ENCODE measurements at places on chromosomes 13 and 19.

DNA sequence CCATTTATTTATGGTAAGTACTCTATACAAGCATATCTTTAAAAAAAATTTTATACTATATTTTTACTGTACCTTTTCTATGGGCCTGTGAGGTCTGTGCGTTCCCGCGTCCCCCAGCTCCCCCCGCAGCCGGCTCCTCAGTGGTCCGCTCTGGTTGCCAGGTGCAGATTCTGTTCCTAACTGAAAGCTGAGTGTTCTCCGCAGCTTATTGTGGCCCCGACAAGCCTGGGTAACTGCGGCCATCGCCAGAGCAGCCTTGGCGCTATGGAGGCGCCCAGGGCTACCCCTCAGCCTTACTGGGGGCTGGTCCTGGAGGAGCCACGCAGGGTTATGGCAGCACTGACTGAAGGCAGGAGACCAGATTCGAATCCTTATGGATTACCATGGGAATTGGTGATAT is 896.8 kb downstream of the PCDH17 start:
- no peak for DNase-seq

DNA sequence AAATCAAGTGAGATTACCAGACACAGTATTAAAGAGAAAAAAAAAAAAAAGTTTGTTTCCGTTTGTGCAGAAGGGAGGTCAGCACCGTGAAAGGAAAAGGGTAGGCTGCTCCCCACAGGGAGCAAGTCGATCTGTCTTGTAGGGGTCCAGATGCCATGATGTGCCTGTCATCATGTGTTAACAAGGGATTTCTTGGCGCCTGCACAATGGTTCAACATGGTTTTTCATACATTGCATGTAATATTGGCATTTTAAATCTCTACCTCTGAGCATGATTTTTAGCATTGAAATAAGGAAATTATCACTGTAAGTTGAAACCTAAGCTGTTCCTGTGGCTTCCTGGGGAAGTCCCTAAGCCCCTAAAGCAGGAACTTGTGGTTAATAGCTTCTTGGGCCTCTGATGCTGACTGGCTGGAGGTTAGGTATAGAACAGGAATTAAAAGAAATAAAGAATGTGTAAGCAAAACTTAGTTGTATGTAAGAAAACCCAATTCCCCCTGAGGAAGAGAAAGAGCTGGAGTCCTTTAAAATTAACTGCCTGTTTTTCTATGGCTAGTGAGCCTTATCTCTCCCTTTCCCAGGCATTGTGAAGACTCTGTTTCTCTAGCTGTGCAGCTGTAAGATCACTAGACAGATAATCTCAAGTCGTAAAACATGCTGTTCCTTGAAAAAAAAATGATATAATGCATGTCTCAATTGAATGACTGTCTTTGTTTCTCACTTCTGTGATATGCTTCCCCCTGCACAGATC is 7.4 kb upstream of the FCGBP start:
- DNase-seq = no peak

- no peak for DNase-seq
Measured at GRCh38 chr13:113419531-113420193, 33.6 kb downstream of the ADPRHL1 start.

DNA sequence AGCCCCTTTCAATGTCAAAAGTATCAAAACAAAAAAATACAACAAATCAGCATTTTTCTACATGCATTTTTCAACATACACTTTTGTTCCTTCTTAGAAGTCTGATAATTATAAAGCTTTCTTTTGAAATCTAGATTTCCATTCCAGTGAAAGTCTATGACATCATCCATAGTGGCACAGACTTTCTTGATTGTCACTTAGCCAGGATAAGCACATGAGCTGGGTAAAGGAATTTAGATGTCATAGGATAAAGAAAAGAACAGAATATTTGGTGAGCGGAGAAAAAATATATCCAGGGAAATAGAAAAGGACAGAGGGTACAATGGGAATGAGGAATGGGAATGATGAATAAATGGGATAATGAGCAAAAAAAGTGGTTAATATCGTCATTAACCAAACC is 15.1 kb upstream of the TRPC4 start:
- DNase-seq = no peak

DNA sequence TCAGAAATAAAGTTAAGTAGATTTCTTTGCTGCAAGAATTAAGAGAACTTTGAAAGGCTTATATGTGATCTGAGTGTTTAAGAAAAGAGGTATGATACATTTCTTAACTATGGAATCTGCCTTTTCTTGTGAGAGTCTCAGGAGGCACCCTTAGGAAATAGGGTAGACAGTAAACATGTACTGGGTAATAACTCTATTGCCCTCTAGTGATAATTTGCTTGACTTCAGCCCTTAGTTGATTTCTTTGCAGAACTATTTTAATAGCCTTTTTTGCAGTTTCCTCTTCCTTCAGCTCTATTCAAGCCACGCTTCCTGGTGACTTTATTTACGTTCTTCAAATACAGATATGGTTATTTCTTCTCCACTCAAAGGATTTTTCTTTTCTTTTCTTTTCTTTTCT is 37.0 kb upstream of the CCNA1 start:
- no peak for DNase-seq

- no peak for DNase-seq
Measured at GRCh38 chr13:40505196-40505595, 161.2 kb downstream of the FOXO1 start.

DNA sequence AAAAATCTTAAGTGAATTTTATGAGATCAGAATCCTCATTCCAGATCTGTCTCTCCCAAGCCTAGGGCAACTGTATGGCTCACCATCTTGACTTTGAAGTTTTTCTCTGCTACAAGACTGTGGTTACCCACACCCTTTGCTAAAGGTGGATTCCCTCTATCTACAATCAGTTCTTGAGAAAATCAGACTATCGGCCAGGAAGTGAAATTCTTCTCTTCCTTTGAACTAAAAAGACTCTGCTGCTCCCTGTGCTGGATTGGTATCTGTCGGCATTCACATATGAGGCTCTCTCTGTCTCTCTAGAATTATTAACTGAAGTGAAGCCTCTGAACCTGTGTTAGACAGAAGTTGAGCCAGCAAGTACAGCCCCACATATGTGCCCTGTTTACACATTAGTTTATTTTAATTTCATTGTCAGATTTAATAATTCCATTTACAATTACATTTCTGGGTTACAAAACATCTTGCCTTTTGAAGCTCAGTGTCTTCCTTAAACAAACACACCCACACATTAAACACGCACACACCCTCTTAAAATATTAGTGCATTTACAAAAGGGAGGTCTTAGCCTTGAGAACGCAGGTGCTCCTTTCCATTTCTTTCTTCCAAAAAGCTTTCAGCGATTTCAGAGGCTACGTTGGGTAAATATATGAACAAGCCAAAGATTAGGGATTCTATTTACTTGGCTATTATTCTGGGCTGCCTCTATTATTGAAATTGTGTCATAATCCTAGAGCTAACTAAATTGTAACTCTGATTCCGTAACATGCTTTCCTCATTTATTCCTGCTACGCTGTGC is 145.7 kb downstream of the MIPEP start:
- DNase-seq = no peak

DNA sequence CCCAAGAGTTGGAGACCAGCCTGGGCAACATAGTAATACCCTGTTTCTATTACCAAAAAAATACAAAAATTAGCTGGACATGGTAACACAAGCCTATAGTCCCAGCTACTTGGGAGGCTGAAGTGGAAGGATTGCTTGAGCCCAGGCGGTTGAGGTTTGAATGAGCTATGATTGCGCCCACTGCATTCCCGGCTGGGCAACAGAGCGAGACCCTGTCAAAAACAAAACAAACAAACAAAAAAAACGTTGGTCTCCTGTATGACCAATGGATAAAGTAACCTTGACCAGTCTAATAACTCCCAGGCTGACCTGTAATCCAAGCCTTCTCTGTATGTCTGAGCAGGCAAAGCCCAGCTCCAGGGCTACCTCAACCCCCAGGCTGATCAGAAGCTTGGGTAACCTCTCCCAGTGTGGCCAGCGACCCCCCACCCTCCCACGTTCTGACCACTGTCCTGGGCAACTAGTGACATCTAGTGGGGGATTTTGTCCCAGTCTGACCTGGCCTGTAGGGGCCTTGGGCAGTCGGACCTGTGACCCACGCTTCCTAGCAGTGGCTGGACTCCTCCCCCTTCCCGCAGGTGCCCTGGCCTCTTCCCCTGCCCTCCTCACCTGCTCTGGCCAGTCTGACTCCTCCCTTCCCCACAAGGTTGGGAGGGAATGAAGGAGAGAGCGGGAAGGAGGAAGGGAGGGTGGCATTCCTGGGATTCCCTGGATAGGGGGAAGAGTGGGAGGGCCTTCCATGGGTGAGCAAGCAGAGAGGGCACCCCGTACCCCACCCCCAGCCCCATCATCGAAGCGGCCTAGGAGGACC is 1.0 kb upstream of the BCAM start:
- DNase-seq = peak; percentile 73

GRCh38 chr13:45629940-45630339 is 14.4 kb upstream of the ERICH6B start:
- DNase-seq = no peak

- no peak for DNase-seq
Measured at GRCh38 chr13:110236431-110236830, 70.5 kb downstream of the COL4A1 start.

DNA sequence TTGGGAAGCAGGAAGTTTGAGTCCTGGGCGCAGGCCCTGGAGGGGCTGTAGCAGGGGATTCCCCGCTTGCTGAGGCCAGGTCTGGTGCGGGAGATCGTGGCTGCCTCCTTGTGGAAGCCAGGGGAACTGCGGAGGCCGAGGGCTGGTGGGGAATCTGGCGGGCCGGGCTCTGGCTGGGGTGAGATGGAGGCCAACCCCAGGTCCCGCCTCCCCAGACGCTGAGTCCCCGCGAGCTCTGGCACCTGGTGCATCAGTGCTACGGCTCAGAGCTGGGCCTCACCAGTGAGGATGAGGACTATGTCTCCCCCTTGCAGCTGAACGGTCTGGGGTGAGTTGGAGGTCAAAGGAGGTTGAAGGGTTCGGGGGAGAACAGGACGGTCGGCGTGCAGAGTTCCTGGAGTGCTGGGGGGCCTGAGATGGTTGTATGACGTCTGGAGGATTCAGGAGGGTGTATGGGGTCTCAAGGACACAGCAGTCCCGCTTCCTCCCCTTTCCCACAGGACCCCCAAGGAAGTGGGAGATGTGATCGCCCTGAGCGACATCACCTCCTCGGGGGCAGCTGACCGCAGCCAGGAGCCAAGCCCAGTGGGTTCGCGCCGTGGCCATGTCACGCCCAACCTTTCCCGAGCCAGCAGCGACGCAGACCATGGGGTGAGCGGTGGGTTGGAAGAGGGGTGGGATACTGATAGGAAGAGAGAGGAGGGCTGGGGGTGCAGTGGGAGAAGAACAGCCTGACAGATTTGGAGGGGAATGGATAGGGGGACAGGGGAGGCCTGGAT is 13.1 kb downstream of the GRAMD1A start:
- peak; percentile 65 for DNase-seq

DNA sequence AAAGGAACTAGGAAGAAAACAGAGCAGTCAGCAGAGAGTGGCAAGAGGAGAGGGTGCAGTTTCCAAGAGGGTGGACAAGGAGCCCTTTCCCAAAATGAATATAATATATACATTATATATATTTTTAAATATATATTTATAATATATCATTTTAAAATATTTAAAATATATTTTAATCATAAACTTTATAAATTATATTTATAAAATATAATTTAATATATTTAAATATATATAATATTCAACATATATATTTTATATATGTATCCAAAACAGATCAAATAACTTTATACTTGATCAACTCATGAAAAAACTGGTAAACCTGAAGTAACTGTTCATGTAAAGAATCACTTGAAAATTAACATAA is 328.6 kb downstream of the MYO16 start:
- no peak for DNase-seq

DNA sequence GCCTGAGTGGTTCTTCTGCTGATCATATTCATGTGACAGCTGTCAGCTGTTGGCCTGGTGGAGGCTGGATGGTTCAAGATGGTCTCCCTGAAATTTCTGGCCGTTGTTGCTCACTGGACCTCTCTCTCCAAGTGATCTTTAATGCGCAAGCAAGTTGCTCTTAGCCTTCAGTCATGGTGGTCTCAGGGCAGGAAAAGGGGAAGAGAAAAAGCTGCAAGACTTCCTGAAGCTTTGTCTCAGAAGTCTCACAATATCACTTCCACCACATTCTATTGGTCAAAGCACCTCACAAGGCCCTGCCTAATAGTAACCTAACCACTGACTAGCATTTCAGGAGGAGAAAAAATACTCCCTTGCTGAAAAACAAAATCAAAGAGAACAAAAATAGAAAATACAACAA is 1.6 kb upstream of the ZNF567 start:
- no peak for DNase-seq

GRCh38 chr13:89883893-89884448 is 1463.5 kb upstream of the MIR17HG start:
- no peak for DNase-seq

DNA sequence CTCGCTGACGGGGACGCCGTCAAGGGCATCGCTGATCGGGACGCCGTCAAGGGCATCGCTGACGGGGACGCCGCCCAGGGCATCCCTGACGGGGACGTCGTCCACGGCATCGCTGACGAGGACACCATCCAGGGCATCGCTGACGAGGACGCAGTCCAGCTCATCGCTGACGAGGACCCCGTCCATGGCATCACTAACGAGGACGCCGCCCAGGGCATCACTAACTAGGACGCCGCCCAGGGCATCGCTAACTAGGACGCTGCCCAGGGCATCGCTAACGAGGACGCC is 945.2 kb downstream of the TUBA3C start:
- no peak for DNase-seq

DNA sequence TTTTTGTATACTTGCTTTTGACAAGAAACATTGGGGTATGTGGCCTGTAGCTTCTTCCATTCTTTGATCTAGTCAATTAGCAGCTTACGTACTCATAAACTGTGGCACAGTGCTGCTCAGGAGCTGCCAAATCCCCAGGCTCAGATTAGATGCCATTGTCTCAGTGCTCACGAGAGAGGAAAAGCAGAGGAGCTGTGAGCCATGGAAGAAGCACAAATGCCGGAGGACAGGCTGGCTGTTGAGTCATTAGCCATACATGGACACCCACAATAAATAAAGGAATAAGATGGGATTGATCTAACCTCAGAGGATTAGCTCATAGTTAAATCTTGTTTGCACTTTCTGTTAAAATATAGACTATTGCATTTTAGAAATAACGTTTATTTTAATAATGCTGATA is 121.7 kb downstream of the POSTN start:
- no peak for DNase-seq

DNA sequence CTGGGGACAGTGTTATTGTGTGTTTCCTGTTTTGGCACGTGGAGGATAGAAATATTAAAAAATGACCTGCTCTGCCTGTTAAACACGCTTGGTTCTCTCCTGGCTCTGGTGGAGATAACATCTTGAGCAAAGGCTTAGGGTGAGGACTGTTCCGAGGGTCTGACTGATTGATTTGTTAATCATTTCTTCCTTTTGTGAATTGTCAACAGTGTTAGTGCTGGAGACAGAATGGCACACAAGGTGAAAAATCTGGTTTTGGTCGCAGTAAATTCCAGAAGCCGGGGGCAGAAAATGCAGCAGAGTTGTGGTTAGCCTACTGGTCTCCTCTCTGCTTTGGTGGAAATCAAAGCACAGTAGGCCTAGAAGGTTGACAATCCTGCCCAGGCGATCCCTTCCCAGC is 163.6 kb downstream of the FGF9 start:
- DNase-seq = no peak

GRCh38 chr19:858868-859843 is at the start of gene CFD:
CFD (plus strand) TSS chr19:859664; CDS start chr19:859690, 26 bp downstream.
- DNase-seq = no peak

Measured in progenitor cell of endocrine pancreas (in vitro differentiated cells).